ENCODE measurements at places on chromosomes 6 and 20.

DNA sequence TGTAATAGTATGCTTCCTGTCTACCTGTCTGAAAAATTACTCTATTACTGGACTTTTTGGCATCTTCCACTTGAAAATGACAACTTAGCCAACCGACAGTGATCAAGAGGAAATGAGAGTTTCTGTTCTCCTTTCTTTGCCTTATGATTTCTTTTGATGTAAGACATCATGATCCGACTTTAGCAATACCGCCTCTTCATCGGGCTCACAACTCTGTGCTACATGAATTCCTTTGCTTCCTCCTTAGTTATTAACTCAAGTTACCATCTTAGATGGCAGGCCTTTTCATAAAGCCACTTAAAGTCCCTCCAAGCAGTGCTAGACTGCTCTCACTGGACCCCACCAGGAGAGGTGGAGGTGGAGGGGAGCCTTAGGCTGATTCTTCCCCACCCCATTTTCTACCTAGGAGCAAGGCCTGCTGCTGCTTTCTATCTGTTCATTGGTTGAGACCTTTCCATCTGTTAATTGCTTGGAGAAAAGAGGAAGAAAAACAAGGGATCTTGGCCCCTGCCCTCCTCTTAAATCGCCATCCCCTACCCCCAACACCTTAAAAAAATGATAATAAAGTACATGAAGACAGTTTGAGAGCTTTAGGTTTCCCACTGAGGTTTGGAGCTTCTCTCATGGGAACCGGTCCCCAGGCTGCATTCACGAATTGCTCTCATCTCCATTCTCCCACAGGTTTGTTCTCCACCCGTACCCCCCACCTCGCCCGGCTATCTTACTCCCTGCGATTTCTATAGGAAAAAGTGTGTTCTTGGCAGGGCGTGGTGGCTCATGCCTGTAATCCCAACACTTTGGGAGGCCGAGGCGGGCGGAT is 21.6 kb upstream of the MCM3 start:
- DNase-seq = no peak

DNA sequence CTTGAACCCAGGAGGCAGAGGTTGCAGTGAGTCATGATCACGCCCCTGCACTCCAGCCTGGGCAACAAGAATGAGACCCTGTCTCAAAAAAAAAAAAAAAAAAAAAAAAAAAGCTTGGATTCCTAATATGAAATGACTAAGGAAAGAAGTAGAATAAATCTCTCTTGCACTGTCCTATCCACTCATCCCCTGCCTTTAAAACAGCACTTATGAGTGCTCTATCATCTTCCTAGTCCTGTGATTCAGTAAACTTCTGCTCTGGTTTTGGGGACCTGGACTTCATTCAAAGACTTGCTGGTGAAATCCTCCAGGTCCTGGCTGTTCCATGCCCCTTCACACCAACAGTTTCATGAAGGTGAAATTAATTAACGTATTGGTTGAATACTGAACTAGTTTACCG is 29.6 kb downstream of the TNFAIP3 start:
- no peak for DNase-seq

DNA sequence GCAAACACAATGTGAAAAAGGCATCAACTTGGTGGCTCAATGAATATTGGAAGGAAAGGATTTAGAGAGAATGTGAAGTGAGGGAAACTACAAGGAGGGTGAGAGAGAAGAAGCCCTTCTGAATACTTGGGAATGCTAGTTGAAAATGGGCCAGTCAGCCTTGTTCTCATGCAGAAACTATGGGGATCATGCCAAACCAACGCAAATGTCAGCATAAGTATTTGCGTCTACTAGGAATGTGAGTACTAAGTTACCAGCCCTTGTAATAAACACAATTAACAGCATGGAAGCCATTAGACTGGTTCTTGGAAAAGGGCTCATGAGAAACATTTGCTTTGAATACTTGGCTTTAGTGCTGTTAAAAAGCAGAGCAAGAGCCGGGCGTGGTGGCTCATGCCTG is 54.9 kb upstream of the AIG1 start:
- no peak for DNase-seq

GRCh38 chr6:129248946-129249345 is 366.0 kb downstream of the LAMA2 start:
- DNase-seq = no peak

- no peak for DNase-seq
Measured at GRCh38 chr20:47876311-47877088, 91.2 kb upstream of the SULF2 start.

DNA sequence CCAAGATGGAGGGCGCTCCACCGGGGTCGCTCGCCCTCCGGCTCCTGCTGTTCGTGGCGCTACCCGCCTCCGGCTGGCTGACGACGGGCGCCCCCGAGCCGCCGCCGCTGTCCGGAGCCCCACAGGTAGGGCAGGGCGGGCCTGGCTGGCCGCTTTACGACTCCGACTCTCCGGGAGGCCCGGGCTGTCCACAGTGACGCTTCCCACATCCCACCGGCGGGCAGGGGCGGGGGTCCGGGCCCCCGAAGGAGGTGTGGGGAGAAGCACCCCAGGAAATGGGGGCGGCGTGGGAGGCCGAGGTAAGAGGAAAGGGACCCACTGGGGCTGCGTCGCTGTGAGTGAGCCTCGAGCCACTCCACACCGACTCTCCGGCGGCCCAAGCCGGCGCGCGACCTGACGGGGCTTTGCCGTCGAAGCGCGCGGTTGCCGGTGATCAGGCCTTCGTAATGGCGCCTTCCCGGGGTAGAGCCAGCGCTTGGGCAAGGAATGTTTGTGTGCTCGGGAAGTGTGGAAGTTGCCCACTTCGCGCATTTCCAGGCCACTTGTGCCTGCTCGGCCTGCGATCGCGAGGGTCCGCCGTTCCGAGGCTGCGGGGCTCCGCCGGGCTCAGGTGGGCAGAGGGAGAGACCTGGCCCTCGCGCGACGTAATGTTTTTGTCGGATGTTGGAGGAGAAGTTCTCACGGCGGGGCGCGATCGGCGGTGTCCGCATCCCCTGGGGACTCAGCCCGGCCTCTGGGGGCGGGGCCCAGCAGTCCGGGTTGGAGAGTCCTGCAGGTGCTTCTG is 427 bp downstream of the GINM1 start:
- DNase-seq = peak; percentile 68

DNA sequence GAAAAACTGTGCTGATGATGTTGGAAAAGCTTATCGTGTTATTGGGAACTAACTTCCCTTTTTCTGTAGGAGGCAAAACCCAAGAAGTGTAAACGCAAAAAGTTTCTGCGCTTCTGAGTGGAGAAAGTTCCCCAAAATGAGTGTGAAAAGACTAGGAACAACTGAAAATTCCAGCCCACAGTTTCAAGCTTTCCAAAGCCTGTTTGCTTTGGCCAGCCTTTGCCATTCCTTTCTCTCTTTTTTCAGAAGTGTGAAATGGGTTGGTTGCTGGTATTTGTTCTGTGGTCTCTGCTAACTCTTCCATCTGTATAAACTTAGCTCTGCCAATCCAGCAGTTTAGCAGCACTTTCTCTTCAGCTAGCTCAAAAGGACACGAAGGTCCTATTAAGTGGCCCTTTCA is 491.3 kb downstream of the MAFB start:
- no peak for DNase-seq

- no peak for DNase-seq
Measured at GRCh38 chr20:53294804-53295203, 298.8 kb downstream of the ZNF217 start.

GRCh38 chr20:25447671-25448070 is 40.2 kb downstream of the GINS1 start:
- no peak for DNase-seq

GRCh38 chr6:152301021-152301764 is 336.0 kb downstream of the SYNE1 start:
- DNase-seq = no peak

- DNase-seq = no peak
Measured at GRCh38 chr20:36629719-36630681, 16.0 kb downstream of the SLA2 start.

DNA sequence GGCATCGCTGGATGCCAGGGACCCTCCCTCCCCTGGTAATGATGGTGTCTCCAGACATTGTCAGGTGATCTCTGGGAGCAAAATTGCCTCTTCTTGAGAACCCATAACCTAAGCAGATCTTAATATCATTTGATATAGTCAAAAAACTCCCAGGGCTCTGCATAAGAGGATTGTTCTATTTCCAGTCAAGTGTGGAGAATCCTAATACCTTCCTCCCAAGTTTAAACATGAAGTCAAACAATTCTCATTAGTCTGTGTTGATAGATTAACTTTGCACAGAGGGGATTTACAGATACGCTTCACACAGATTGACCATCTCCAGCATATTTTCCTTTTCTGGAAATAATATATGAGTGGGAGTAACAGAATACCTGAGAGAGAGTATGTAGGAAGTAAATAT is 10.5 kb downstream of the EYA4 start:
- DNase-seq = no peak

DNA sequence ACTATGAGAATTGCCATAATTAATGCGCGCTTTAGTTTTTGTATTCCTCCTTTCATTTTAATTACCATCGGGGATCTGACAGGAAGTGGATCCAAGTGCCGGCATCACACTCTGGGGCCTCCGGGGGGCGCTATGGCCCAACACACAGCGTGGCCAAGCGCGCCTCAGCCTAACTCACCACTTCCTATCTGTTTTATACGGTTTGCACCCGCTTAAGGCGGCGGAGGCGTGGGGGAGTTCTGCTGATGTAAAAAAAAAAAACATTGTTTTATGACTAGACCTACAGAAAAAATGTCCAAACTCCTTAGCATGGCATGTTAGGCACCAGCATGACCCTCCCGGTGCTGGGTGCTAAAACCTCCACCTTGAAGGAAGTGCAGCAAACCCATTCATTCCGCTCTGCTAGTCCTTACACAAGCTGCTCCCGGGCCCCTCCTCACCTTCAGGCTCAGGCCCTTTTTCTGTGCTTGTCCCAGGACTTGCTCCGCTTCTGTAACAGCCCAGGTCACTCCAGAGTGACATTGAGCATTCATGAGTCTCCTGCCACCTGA is 4.5 kb upstream of the EBF4 start:
- DNase-seq = peak; percentile 68

Data from nephron progenitor cell (in vitro differentiated cells).